Vein endothelial cell (primary cell): ENCODE measurements at places on chromosomes 13 and 19. TPM values are rescaled to one million over a fixed set of nuclear protein-coding genes. Genes with fewer than 3 reads are reported as not detected.

DNAAF3 gene
- total RNA-seq, result 0.33 and 0.38 TPM in 2 replicates

SULT2A1 gene
- not detected in 2 replicates for total RNA-seq

KLK12 gene
- not detected in 2 replicates for total RNA-seq

SPTBN4 gene
- not detected in 2 replicates for total RNA-seq

ONECUT3 gene
- not detected in 2 replicates for total RNA-seq

GSX1 gene
- not detected in 2 replicates for total RNA-seq

SYNGR4 gene
- not detected in 2 replicates for total RNA-seq

CLEC17A gene
- total RNA-seq, result not detected in 2 replicates

ZNF441 gene
- total RNA-seq, result 5.6 and 6.4 TPM in 2 replicates

SIAH3 gene
- total RNA-seq, result not detected in 2 replicates

NTF4 gene
- not detected in 2 replicates for total RNA-seq

OR7D2 gene
- not detected in 2 replicates for total RNA-seq

SSC5D gene
- 0.33 and 0.57 TPM in 2 replicates for total RNA-seq

LAIR2 gene
- total RNA-seq, result not detected in 2 replicates

SWSAP1 gene
- 1.7 and 2.3 TPM in 2 replicates for total RNA-seq

LYPD4 gene
- total RNA-seq, result not detected in 2 replicates

RNF113B gene
- not detected in 2 replicates for total RNA-seq

CYP2A6 gene
- not detected in 2 replicates for total RNA-seq

FGF22 gene
- total RNA-seq, result not detected in 2 replicates

PRR36 gene
- total RNA-seq, result not detected in 2 replicates

LGALS14 gene
- not detected in 2 replicates for total RNA-seq

PSG2 gene
- total RNA-seq, result not detected in 2 replicates

GATAD2A gene
- 91.4 and 101 TPM in 2 replicates for total RNA-seq

ZNF761 gene
- 8.8 and 10.4 TPM in 2 replicates for total RNA-seq

SRRM5 gene
- 0.10 TPM in 1 of 2 replicates, not detected in the other for total RNA-seq

IGFL4 gene
- total RNA-seq, result not detected in 2 replicates
